SHP77 (cell line): ENCODE measurements at places on chromosomes 6 and 20.

- DNase-seq, result no peak
Measured at GRCh38 chr6:170524172-170524502, 29.0 kb downstream of the PSMB1 start.

DNA sequence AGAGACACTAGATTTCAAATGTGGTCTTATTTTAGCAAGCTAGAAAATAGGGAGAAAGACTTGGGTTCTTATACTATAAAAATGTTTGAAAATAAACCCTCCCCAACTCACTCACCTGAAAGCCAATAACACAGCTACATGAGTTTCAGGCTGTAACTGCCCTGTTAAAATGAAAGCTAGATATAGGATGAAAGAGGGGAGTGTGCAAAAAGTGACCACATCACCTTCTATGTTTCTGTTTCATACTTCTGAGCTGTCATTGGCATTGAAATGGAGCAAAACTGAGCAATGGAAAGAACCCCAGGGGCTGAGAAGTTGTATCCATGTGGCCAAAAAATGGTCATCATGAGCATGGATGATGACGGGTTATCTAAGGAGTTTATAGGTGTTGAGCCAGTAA lies 148.1 kb upstream of the TENT5A start:
- no peak for DNase-seq

DNA sequence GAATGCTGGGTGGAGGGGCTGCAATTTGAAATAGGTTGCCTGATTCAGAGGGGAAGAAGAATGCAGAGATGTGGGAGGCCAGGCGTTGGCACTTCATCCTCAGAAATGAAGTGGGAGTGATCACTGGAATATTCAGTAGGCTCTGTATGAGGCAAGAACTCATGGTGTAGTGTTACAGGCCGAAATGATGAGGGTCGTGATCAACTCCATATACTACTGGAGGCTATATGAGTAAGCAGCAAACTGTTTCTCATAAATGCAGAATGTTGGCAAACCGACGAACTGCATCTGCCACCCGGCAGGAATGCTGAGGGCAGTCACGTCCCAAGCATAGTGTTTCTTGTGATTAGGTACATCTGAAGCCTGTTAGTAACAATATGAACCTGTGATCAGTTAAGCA lies 12.7 kb downstream of the KCNS1 start:
- no peak for DNase-seq

- no peak for DNase-seq
Measured at GRCh38 chr6:119575721-119576120, 226.2 kb upstream of the MAN1A1 start.

DNA sequence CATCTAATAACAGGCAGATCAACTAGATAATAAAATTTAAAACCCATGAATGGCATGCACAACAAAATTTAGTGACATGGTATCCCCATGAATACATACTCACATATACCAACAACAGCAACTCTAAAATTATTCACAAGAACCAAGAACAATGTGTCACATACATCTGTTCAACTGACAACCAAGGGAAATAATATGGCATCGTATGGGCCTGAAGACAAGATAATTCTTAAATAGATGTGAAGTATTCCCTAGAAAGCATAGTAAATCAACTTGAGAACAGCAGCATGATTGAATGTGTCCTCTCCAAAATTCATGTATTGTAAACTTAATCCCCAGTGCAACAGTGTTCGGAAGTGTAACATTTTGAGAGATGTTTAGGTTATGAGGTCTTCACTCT lies 635.5 kb downstream of the EYS start:
- DNase-seq, result no peak

DNA sequence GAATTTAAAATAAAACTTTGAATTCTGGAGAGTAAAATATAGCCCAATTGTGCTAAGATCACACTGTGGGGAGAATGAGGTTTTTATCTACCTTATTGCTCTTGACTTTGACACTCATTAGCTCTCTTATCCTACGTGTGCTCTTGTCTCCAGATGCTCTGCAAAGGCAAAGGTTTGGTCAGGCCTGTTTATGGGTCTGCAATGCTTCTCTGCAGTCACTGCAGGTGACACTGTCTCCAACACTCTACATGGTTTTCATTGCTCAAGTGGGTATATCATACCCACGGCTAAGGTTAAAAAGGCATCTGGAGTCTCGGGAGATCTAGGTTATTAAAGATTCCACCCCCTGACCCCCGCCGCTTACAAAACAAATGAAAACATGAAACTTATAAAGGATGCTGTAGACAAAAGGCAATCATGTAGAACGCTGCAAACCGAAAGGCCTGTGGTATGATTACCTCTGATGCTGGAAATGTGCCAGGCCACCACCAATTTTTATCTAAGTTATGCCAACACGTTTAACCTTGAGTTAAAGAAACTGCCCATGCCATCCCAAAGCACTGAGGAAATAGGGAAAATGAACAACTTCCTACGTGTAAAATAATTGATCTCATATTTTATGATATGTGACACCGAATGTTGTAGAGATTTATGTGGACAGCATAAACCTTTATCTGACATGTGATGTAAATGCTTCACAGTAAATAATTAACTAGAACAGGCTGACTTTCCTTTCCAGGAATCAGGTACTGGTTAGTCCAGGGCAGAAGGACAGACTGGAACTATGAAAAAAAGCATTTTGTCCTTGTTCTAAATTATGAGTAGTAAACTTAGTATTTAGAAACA lies 238.2 kb upstream of the NOX3 start:
- DNase-seq, result no peak

GRCh38 chr20:13298692-13299373 lies 77.8 kb downstream of the ISM1 start:
- no peak for DNase-seq

GRCh38 chr20:7505152-7505834 lies 435.0 kb downstream of the HAO1 start:
- no peak for DNase-seq

DNA sequence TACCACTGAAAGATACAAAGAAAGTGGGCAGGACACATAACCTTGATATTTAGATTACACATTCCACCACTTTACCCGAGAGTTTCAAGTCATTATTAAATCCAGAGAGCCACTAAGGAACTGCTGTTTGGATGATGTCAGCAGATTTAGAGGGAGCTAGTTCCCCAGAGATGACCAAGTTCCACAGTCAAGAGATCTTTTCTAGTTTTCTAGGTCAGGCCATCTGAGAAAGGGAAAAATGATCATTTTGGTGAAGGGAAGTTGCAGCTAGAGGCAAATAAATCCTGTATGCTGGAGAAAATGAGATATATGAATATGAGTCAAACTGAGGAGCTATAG lies 147.8 kb downstream of the HS3ST5 start:
- DNase-seq, result no peak
